ENCODE measurements at places on chromosomes 16 and 17. TPM values are rescaled to one million over a fixed set of nuclear protein-coding genes. Genes with fewer than 3 reads are reported as not detected.

SCARF1 gene
- 0.09 TPM for polyA plus RNA-seq

FBXL19 gene
- polyA plus RNA-seq = 3.9 TPM

GRB7 gene
- polyA plus RNA-seq = 0.07 TPM

NPIPA7 gene
- 6.9 TPM for polyA plus RNA-seq

TTYH2 gene
- polyA plus RNA-seq = 1.2 TPM

SLC12A3 gene
- not detected for polyA plus RNA-seq

ARHGAP44 gene
- 0.82 TPM for polyA plus RNA-seq

CTRB1 gene
- not detected for polyA plus RNA-seq

NACA2 gene
- polyA plus RNA-seq = not detected

- DNase-seq = no peak
Measured at GRCh38 chr17:11608396-11608795, 10.1 kb downstream of the DNAH9 start.

DNA sequence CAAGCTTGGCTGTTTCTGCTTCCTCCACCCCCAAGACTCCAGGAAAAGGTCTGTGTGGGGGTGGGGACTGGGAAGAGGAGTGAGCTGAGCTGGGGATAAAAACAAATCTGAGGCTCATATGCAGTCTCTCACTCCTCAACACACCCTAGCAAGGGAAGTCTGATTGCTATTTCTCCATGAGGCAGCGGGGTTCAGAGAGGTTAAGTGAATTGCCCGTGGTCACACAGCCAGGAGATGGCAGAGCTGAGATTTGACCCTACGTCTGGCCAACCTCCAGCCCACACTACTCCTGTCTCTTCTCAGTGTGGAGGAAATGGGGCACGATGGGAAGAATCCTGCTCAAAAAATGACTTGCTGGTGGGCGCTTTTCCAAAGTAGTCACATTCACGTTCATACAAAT, 4.8 kb upstream of the ABCC3 start:
- DNase-seq = no peak

- peak; percentile 21 for DNase-seq
Measured at GRCh38 chr16:62130101-62130500, 93.9 kb upstream of the CDH8 start.

DNA sequence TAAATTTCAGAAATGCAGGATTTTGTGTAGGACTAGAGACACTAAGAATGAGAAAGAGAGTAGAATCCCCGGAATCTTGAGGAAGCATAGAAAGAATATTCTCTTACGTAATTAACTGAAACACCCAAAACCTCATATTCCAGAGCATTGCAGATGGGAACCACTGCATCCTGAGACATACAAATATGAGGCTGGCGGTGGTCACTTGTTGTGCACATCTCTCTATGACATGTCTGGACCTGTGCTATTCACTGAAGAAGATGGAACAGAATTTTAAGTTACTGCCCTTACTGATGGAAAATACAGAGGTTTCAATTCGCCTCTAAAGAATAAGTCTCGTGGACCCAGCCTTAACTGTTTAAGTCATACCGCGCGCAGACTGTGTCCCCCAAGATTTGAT, 806 bp downstream of the RAD51C start:
- DNase-seq = peak; percentile 12

DNA sequence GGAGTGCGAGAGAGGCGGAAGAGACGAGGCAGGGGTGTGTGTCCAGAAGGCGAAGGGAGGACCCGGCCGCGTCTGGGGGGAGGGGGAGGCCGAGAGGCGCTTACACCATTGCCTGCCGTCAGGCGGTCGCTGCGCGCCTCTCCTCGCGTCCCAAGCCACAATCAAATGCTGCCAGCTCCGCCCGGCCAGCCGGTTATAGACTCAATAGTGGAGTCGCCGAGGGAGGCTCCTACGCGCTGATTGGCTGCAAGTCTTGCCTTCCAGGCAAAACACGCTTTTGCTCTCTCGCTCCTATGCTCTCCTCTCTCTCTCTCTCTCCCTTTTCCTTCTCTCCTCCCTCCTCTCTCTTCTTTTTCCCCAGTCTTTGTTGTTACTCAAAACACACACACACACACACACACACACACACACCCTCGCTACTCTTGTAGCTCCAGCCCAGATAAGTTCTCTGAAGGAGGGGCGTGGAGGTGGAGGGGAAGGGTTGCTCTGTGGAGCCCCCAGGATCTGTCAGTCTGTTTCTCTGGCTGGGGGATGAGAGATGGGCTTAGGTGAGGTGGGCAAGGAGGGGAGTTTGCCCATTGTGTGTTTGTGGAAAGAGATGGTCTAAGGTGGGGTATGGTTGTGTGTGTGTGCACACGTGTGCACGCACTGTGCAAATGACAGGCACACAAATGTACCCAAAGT, at the start of gene DLX3:
TSS of gene DLX3 (minus strand) at position 170 of the 684 bp plus-strand sequence. CDS start 226 bp downstream, outside the sequence.
- peak; percentile 59 for DNase-seq

- DNase-seq = peak; percentile 22
Measured at GRCh38 chr17:73785496-73785895, 141.3 kb upstream of the SDK2 start.

- no peak for DNase-seq
Measured at GRCh38 chr16:739560-740458, 988 bp downstream of the CIAO3 start.

GRCh38 chr16:88338111-88338510, 44.6 kb upstream of the ZNF469 start:
- DNase-seq = no peak

- peak; percentile 38 for DNase-seq
Measured at GRCh38 chr16:79599256-79599836, 1.2 kb downstream of the MAF start.

GRCh38 chr17:72869630-72870029, 222.9 kb downstream of the SLC39A11 start:
- DNase-seq = no peak

- DNase-seq = no peak
Measured at GRCh38 chr16:83887564-83887963, 11.4 kb upstream of the MLYCD start.

DNA sequence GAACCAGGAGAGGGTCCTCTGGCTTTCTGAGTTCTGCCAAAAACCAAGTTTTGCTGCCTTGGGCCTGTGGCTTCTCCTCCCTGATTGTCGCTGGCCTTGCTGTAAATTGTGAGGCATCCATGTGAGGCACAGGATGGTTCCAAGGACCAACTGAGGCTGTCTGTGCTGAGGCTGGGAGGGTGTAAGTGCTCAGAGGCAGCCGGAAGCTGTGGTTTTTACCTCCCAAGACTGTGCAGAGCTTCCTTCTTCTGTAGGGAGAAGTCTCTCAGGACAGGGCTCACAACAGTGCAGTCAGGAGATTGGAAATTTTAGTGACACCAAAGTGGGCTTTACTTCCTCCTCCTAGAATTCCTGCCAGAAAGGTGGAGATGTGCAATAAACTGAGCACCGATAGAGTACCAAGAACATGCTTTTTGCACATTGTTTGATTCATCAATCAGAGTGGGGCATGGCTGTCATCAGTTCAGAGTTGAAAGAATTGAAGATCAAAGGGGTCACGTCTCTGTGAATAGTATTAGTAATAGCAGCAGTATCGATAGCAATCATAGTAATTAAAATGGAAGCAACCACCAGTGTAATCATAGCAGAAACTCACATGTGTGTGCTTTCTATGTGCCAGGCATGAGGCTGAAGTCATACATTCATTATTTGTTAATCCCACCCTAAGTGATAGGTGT, 467.1 kb downstream of the WWOX start:
- no peak for DNase-seq

GRCh38 chr16:52552643-52553042, 5.7 kb upstream of the TOX3 start:
- peak; percentile 1 for DNase-seq

DNA sequence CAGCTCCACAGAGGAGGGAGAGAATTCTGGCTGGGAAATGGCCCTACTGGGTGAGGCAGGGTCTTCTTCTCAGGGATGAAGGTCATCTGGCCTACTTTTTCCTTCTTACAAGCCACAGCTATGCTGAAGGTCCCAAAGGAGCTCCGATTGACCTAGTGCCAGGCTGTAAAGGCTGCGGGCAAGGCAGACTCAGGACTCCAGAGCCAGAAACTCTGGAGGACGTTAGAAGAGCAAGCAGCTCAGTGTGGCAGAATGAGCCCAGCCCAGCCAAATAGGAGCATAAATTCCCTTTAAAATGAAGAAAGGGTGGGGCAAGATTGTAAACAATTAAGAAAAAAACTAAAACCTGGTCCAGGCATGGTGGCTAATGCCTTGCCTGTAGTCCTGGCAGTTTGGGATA, 20.1 kb upstream of the CNOT1 start:
- DNase-seq = no peak

GRCh38 chr17:42441371-42442195, 17.1 kb upstream of the ATP6V0A1 start:
- DNase-seq = no peak

DNA sequence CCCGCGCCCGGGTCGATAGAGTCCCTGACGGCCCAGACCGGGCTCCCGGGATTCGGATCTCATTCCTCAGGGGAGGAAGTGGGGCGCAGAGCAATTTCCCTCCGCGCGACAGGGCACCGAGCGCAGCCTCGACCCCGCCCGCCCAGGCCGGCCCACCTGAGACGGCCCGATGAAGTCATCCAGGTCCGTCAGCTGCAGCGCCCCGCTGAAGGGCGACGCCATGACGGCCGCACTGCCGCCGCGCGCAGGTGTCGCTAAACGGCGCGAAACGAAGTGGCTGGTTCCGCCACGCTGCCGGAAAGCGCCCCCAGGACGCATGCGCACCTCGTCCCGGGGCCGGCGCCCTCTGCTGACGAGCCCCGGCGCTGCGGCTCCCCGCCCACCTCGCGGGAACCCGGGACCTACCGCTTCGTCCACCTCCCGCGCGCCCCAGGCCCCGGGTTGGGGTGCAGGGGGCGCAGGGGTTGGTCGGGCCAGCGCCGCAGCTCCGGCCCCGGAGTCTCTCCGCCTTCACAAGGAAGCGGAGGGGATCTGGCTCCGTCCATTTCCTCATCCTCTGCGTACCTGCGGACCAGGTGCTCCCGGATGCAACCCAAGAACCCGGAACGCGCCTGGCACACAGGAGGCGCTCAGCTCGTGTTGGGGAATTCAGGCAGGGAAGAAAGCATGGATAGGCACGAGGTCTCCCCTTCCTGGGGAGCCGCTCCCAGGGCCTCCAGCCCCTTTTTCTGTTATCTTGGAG, at the start of gene CIAO3:
TSS of gene CIAO3 (minus strand) at position 234 of the 742 bp plus-strand sequence. CDS start at position 222, 12 bp downstream.
- DNase-seq = peak; percentile 88

DNA sequence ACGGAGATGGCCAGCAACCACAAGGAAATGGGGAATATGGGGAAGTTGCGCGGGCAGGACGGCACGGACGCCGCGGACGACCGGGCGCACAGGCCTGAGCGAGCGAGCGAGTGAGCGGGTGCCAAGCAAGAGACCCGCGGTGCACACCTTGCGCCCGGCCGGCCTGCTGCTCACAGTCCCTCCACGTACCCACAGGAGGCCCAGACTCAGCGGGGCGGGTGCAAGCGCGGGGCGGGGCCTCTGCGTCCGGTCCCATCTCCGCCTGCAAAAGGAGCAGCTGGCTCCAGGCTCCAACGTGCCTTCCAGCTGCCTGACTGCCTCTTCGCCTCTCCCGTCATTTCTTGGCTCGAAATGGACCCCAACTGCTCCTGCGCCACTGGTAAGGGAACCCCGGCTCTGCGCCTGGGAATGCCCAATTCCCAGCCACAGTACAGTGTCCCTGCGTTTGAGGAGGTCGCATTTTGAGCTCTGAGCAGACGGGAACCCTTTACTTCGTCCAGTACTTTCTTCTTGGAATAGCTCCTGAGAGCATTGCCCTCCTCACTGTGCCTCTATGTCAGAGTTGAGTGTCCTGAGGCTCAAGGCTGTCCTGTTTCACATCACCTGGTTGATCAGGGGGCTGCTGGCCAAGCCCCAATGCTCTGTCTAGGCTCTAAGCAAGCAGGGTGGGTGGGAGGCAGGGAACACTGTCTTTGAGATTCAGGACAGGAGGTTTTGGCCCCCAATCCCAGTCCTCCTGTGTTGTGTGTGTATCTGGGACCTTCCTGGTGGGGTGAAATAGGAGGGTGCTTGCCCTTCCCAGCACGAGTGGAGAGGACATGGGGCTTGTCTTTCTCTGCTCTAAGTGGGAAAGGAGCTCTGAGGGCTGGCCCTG, 8.1 kb upstream of the MT1E start:
- DNase-seq = peak; percentile 78

GRCh38 chr17:72430611-72431432, 310.0 kb downstream of the SOX9 start:
- no peak for DNase-seq

GRCh38 chr16:50584033-50584722, 36.0 kb downstream of the NKD1 start:
- no peak for DNase-seq

DNA sequence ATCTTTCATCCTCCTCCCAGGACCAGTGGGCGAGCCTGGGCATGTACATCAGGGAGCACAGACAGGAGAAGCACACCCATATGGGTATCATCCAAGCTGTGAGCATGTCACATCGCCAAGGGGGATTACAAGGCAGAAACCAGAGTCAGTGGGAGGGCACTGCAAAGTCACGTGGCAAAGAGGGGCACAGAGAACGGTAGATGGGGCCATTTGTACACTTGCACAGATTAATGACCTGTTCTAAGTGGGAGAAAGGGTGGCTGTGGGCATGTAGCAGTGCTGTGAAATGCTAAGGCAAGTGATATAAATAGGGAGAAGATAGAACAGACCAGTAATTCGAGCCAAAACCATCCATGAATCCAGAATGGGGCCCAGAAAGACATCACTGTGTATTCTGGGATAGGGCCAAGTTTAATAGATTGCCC, 265.0 kb downstream of the CPPED1 start:
- DNase-seq = peak; percentile 21

GRCh38 chr17:54985476-54985875, 16.9 kb downstream of the STXBP4 start:
- DNase-seq = no peak

DNA sequence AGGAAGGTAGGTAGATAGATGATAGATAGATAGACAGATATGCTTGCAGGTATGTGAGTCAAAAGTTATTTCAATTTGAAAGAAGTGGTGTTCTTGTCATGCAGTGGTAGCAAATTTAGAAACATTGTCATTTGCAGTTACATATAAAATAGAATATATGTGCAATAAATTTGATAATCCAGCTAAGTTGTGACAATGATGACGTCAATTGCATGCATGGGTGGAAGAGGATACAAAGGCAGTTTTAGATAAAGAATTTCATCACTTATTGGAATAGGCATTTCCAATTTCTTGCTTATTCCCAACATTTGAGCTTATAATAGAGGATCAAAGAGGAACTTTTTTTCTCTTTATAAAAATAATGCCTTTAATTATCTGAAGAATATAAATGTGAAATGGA, 99.2 kb upstream of the KCNJ16 start:
- no peak for DNase-seq

DNA sequence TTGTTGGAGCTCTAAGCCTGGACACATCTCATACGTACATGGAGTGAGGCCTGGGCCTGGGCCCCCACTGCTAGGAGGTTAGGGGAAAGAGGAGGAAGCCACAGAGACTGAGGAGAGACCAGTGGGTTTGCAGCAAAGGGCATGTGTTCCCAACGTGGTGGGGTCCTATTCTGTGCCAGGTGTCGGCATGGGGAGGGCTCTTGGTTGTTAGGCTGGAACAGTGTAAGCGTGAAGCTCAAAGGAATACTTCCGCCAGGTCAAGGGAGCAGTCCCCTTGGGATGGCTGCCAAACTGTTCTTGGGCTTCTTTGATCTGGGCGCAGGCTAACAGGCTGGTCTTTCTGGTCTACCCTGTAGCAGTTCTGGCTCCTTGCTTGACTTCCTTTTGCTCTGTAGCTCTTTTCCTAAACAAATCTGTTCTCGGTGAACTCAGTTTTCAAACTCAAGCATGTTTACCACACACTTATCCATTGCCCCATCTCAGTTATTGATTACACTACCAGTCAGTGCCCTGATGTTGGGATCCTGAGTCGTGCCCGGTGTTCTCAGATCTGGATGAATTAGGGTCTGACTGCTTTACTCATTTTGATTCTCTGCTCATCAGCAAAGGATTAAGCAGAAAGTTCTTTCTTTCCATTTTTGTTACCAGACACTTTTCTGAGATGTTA, 36.4 kb downstream of the GPT2 start:
- no peak for DNase-seq

GRCh38 chr16:21663889-21664647, at the start of gene OTOA:
OTOA (plus strand) TSS chr16:21663968; CDS start chr16:21678515, 14,547 bp downstream.
- DNase-seq = no peak
